Stimulated activated CD8-positive, alpha-beta memory T cell treated with anti-CD3 and anti-CD28 coated beads, Interleukin-4, amount 100 ng/mL, for 24 hours (primary cell): ENCODE measurements at places on chromosomes 16 and 17.
A peak's percentile ranks its signal among the peaks of the same experiment; 100 is the strongest.

- no peak for DNase-seq
Measured at GRCh38 chr16:19879241-19879792, 5.3 kb downstream of the GPRC5B start.

GRCh38 chr17:8140065-8141029, 11.9 kb downstream of the PER1 start:
- no peak for DNase-seq

GRCh38 chr16:85386467-85387170, 226.5 kb upstream of the GSE1 start:
- DNase-seq = no peak

DNA sequence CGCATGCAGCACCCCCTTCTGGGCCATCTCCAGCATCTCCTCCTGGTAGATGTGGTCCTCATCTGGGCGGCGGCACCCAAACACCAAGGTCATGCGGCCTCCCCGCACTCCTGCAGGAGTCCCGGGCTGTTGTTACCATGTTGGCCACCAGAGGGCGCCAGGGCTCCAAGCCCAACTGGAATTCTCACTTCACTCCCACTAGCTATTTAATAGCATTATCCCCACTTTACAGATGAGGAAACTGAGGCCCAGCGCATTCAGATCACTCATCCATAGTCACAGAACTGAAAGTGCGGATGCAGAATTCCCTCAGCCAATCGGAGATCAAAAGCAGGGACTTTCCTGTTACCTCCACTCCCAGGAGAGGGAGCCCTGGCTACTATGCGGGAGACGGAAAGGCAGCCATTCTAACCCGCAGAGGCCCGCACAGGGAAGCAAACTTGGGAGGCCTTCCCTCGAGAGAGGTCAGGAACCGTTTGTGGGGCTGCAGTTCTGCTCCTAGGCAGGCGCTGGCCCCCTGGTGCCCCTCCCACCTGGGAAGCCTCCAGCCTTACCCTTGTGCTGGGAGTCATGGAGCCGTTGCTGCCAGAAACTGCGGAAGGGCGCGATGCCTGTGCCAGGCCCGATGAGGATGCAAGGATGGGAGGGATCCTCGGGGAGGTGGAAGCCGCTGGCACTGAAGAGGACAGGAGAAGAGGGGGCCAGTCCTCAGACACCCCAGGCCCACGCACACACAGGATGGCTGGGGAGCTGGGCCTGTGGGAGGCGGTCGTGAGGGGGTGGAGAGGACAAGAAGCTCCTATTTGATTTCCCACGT, 40.1 kb downstream of the NOS2 start:
- peak; percentile 53 for DNase-seq

- DNase-seq = no peak
Measured at GRCh38 chr16:30470170-30470512, 2.4 kb upstream of the ITGAL start.

- no peak for DNase-seq
Measured at GRCh38 chr16:55760310-55761001, 72.4 kb downstream of the CES1 start.

GRCh38 chr16:1965396-1966001, 873 bp upstream of the RPS2 start:
- no peak for DNase-seq

GRCh38 chr17:63995626-63996025, 2.5 kb upstream of the PRR29 start:
- no peak for DNase-seq

DNA sequence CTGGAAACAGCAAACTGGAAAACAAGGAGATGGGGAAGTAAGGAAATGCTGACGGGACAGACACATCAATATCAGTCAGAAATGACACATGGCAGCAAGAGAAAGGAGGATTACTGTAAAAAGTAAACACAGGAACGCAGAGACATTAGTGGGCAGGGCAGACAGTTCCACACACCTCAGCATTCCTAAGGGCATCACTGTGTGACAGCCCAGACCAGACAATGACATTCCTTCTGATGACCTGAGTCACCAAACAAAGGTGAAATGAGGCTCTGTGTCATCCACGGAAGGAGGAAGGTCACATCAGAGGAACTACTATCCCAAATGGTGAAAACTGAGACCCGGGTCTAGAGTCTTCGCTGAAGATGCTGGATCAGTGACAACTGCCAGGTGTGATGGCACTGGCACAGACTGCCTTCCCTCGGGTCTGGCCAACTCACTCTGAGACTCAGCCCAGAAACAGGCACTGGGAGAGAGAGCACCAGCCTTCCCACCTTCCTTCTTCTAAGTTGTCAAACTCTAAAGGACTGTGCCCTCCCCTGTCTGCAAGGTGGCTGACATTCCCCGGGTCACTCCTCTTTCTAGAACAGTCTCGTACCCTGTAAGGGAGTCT, 36.7 kb downstream of the TK2 start:
- DNase-seq = no peak
